Fibroblast of gingiva (primary cell): ENCODE measurements at places on chromosomes 4 and X.

GRCh38 chr4:101790521-101791181 lies at the start of gene BANK1:
BANK1 (plus strand) TSS chr4:101790730; CDS start chr4:101790881, 151 bp downstream.
- peak; percentile 45 for DNase-seq

DNA sequence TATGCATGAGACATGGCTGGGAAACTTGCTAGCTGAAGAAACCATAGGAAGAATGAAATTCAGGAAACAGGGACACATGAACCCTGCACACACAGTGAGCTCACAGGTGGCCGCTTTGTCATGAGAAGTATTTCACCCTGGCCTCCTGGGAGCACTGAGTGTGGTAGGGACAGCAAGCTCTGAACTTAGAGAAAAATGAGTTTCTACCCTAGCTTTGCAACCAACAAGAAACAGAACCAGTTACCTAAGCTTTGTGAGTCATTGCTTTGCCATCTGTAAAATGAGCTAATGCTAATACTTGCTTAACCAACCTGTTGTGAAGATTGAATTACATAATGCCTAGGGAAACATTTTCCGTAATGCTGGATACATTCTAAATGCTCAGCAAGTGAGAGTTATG lies 206.6 kb upstream of the HS3ST1 start:
- DNase-seq = peak; percentile 6

DNA sequence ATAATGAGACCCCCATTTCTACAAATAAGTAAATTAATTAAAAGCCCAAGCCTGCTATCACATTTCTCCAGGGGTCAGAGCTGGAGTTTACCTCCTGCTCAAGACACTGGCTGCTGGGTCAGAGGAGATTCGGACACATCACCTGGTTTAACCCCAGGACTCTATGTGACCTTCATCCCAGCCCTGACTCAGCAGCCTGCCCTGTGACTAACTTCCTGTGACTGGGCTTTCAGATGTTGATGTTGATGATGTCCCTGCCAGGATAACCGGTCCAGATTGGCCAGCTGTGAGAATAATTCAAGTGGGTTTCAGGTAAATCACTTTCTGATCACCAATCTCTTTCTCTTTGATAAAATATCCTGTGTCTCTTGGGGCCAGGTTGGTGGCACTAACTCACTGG lies 102.4 kb upstream of the MAML3 start:
- peak; percentile 34 for DNase-seq

GRCh38 chr4:53235547-53235946 lies 130.3 kb downstream of the SCFD2 start:
- no peak for DNase-seq

GRCh38 chrX:13420545-13421183 lies 100.8 kb upstream of the ATXN3L start:
- DNase-seq = no peak

GRCh38 chr4:126251169-126251568 lies 936.4 kb downstream of the FAT4 start:
- no peak for DNase-seq

- peak; percentile 38 for DNase-seq
Observed at GRCh38 chrX:13215729-13216128, 104.1 kb downstream of the ATXN3L start.

- DNase-seq = no peak
Observed at GRCh38 chrX:121546317-121546716, 498.9 kb downstream of the GLUD2 start.
